ENCODE measurements at places on chromosomes 2 and 18.
A peak's percentile ranks its signal among the peaks of the same experiment; 100 is the strongest.

DNA sequence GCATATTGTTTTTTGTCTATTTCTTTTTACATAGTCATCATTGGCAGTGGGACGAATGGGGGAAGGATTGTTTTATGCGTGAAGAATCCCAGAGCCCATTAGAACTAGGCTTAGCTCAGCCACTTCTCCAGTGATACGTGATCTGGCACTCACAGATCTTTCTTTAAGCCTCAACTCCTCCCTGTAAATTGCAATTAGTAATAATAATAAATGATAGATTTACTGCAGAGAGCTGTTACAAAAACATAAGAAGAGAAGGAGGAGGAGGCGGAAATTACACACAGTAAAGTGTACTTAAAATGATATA is 629.3 kb downstream of the NRXN1 start:
- no peak for DNase-seq

- DNase-seq: no peak
Observed at GRCh38 chr2:232322560-232323327, 55.8 kb upstream of the ALPP start.

DNA sequence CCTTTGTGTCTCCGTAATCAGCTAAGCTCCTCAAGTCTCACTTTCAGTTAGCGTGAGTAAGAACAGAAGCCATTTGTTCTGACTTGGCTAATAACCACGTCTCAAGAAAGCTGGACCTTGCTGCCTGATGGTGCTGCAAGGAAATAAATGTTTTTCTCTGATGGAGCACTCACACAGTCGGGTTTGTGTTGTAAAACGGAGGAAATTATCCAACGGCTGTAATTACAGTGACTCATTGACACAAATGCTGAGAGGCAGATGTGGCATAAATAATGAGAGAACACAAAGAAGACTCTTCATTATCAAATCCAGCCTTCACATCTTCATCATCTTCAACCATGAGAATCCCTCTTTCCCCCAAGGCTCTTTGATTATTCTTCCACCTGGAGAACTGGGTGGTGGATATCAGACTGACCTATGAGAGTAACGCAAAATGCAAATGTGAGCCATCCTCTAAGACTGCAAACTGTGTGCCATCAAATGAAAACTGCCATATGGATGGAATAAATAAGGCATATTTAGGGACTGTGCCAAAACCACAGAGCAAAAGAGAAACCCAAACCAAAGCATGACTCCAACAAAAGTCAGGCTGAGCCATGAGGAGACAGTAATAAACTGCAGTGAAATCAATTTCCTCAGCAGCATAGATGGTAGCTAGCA is 252.6 kb downstream of the RND3 start:
- DNase-seq: no peak

DNA sequence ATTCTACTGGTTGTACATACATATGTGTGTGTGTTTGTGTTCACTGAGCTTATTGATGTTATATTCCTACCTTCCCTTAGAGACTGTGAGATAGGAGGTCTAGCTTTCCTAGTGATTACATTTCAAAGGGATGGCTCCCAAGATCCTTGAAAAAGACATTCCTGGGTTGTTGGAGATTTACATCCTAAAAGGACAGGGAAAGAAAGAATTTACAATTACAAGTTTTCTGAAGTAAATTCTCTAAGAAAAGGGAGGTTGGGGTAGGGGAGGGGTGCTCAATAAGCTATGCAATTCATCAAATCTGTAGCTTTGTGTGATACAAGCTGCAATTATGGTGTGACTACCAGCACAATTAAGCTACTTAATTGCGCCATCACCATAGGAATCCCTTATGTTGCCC is 284.3 kb downstream of the NUP35 start:
- no peak for DNase-seq

GRCh38 chr2:196719110-196719872 is 79.8 kb downstream of the CCDC150 start:
- DNase-seq: peak; percentile 45

DNA sequence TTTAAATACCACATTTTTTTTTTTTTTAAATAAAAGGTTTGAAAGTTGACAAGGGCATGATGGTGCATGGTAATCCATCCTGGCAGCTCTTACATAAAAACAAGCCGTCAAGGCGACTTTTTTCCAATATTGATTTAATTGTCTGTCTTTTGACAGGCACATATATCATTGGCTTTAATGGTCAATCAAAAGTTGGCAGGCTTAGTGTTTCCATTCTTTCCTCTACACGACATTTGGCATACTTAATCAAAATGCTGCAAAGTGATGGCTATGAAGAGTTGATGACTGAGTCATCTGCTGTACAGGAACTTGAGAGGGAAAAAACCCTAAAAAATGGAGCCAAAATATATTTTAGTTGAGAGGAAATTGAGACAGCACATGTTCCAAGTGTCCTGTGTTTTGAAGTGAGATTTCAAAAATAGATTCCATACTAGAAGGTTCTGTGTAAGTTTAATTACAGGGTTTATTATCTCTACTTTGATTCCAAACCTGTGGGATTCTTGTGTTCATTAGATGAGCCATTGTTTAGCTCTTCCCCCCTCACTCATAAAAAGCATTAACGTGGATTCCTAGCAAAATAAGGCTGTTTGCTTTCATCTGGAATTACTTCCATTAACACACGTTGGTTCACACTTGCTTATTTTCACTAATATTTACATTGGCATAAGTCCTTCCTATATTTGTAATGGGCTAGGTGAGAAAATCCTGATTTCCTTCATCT is 3.2 kb downstream of the TSHZ1 start:
- DNase-seq: no peak

DNA sequence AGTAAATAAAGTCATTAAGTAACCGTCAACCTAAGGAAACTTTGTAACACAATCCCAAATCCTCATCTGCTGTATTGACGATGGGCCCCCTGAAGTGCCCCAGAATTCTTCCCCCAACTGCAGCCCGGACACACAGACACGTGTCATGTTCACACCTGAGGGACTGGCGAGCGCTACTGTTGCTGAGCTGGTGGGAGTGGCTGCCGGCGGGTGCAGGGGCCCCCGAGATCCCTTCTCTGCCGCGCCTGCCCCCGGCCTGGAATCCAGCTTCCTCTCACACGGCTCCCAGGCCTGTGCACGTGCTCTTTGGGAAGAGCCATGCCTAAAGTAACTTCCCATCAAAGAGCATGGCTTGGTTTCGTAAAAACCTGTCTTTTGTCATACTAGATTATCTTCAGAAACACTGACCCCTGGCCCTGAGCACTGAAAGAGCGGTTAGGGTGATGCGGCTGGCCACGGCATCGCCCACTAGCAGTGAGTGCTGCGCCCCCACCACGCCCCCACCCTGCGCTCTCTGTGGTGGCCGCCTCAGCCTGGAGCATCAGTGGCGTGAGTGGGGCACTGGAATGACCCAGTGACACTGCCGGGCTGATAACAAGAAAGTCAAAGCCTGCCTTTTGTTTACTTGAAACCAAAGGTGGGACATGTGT is 56.0 kb downstream of the ADI1 start:
- DNase-seq: no peak

- DNase-seq: no peak
Observed at GRCh38 chr2:68414452-68414851, 49.4 kb downstream of the PLEK start.

- no peak for DNase-seq
Observed at GRCh38 chr2:50856016-50856541, 175.9 kb downstream of the NRXN1 start.

GRCh38 chr2:196607073-196607472 is 32.4 kb upstream of the CCDC150 start:
- no peak for DNase-seq

GRCh38 chr18:48057018-48057417 is 126.6 kb upstream of the SMAD2 start:
- DNase-seq: no peak

DNA sequence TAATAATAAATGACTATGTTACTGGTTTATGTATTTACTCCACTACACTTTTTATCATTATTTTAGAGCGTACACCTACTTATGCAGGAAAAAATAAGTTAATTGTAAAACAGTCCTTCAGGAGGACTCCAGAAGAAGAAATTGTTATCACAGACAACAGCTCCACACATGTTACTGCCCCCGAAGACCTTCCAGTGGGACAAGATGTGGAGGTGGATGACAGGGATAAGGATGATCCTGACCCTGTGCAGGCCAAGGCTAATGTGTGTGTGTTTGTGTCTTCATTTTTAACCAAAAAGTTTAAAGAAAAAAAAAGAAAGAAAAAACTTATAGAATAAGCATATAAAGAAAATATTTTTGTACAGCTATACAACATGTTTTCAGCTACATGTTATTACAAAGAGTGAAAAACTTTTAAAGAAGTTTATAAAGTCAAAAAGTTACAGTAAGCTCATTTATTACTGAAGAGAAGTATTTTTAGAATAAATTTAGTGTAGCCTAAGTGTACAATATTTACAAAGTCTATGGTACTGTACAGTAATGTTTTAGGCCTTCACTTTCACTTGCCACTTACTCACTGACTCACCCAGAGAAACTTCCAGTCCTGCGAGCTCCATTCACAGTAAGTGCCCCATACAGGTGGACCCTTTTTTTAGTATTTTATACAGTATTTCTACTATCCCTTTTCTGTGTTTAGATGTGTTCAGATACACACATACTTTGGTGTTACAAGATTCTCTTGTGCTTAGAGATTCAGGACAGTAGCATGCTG is 7.5 kb downstream of the TGFBRAP1 start:
- no peak for DNase-seq

- DNase-seq: no peak
Observed at GRCh38 chr2:165185633-165186032, 18.2 kb downstream of the SCN3A start.

GRCh38 chr2:118580107-118580506 is 267.3 kb downstream of the EN1 start:
- no peak for DNase-seq

- DNase-seq: no peak
Observed at GRCh38 chr2:64607381-64608304, 46.1 kb downstream of the SERTAD2 start.

- peak; percentile 14 for DNase-seq
Observed at GRCh38 chr2:15761056-15761455, 169.4 kb downstream of the DDX1 start.

- no peak for DNase-seq
Observed at GRCh38 chr18:35089382-35089781, 48.2 kb downstream of the MAPRE2 start.

DNA sequence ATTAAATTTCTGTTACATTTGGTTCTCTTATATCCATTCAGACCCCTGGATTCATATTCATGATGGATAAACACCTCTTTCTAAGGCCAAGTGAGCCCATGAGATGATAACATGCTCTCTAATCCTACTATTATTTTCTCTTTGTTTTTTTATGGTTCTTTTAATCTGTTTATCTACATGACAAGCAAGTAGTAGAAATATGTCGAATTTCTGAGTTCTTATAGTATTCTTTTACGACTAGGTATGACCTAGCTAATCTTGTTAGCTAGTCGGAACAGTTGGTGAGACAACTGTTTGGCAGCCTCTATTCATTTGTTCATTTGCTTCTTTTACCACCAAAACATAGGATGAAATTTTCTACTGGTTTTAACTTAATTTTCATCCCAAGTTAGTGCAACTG is 98.1 kb upstream of the SCG2 start:
- DNase-seq: no peak

- DNase-seq: no peak
Observed at GRCh38 chr2:202007015-202007982, 26.4 kb upstream of the FZD7 start.

DNA sequence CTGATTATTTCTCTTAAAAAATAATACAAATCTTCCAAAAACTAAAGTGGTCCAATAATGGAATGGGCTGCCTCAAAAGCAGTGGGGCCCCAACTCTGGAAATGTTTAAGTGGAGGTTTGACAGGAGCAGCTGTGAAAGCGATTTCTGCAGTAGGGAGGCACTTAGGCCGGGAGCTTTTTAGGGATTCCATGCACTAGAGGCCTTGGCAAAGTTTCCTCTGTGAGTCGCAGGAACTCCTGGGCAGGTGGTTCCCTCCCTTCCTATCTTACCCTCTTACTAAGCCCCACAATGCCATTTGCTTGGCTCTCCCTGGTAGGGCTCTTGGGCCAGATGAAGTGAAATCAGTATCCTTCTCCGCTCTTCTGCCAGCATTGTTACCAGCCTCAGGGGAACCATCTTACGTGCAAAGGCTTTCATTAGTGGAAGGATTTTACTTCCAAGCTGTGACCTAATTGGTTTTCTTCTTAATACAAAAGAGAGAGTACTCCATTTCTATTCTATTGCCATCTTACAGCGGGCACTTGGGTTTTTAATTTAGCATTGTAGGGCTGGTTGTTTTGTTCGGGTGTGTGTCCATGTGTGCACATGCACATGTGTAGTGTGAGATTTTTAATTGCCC is 34.3 kb upstream of the C18orf32 start:
- no peak for DNase-seq

GRCh38 chr2:121617042-121617599 is 32.1 kb downstream of the CLASP1 start:
- no peak for DNase-seq

- no peak for DNase-seq
Observed at GRCh38 chr18:23706971-23707640, 17.9 kb downstream of the LAMA3 start.

DNA sequence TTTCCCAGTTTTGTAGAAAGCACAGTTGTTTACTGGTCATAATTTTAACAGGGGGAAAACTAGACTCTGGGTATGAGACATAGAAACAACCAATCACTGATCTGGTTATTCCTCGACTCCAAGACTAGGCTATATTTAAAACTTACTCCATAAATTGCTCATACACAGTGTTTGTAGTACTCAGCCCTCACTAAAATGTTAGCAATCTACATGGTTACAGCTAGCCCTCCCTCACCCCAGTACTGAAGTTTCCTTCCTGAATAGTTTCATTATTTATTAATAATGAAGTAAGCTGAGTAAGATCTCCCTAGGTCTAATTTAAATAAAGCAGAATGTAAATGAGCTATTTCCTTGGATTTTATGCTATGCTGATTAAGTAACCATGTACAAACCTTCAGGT is 275.1 kb downstream of the CDH20 start:
- DNase-seq: no peak

DNA sequence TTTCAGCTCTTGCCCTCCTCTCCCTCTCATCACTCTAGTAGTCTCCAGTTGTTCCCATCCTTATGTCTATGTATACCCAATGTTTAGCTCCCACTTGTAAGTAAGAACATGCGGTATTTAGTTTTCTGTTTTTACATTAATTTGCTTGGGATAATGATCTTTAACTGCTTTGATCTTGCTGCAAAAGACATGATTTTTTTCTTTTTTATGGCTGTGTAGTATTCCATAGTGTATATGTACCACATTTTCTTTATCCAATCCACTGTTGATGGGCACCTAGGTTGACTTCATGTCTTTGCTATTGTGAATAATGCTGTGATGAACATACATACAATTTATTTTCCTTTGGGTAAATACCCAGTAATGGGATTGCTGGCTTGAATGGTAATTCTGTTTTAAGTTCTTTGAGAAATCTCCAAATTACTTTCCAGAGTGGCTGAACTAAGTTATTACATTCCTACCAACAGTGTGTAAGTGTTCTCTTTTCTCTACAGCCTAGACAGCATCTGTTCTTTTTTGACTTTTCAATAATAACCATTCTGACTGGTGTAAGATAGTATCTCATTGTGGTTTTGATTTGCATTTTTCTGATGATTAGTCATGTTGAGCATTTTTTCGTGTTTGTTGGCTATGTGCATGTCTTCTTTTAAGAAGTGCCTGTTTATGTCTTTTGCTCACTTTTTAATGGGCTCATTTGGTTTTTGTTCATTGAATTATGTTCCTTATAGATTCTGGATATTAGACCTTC is 179.6 kb upstream of the SLC39A10 start:
- DNase-seq: no peak

- no peak for DNase-seq
Observed at GRCh38 chr2:18551169-18551568, 9.3 kb downstream of the RDH14 start.

Measured in H1 (cell line).